Stimulated activated CD8-positive, alpha-beta memory T cell treated with anti-CD3 and anti-CD28 coated beads, Interleukin-7, amount 100 ng/mL, for 4 hours (primary cell): ENCODE measurements at places on chromosomes 2 and 18.
A peak's percentile ranks its signal among the peaks of the same experiment; 100 is the strongest.

- no peak for DNase-seq
These were observed 121.0 kb upstream of the XPO1 start for GRCh38 chr2:61658841-61659780.

DNA sequence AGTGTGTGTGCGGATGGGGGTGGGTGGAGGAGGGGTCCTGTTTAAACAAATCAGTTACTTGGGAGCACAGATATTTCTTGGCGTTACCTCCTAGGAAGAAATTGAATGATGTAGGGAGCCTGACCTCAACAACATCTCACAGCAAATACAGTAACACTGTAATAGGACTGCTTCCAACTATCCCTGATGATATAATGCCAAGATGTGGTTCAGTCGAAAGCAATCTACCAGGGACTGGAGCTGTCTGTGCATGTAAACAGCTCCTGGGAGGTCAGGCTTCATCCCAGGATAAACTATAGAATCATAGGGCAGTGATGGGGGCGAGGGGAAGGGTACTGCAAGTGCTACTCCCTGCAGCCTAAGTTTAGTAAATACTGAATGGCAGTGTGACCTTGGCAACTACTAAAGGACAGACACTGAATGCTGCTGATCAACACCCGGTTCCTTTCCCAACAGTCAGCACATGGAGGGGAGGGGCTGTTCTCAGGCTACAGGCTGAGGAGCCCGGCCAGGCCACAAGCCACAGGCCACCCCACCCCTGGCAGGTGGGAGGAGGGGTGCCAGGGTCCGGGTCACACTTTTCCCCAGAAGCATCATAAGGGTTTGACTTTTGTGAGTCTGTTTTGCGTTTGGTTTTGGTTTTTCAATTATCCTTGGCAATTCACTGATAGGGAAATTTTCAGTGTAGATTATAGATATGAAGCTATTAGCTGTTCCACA is 85.3 kb upstream of the ZNF397 start:
- peak; percentile 19 for DNase-seq

GRCh38 chr2:6510532-6510931 is 355.2 kb downstream of the CMPK2 start:
- DNase-seq = no peak

- no peak for DNase-seq
These were observed 78.4 kb downstream of the ARHGEF4 start for GRCh38 chr2:130915149-130915548.

DNA sequence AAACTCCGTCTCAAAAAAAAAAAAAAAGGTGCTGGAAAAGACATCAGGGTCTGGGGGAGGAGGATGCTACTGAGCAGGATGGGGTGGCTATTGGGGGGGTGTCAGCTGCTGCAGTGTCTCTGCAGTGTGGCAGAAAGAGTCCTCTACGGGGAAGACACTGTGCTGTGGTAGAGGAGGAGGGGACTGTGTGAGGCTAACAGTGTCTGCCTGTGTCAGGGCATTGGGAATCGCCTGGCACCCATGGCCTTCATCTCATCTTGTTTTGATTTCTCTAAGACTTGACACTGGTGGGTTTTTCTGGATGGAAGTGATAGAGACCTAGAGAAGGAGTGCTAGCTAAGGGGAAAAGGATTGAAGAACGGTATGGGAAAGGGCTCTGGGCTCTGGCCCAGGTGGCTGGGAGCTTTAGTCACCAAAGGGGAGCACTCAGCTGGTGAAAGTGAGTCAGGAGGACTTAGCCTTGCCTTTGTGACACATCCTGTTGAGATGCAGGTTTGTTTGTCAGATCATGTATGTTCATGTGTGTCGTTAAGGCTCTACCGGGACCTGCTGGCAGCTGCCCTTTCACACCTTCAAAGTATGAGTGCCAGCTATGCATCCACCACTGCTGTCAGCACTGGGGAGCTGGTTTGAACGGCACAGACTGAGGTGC is 58.0 kb downstream of the FARP2 start:
- DNase-seq = no peak

GRCh38 chr2:120606931-120607330 is 128.7 kb upstream of the GLI2 start:
- DNase-seq = no peak

GRCh38 chr2:60523963-60524362 is 29.5 kb downstream of the BCL11A start:
- DNase-seq = no peak

DNA sequence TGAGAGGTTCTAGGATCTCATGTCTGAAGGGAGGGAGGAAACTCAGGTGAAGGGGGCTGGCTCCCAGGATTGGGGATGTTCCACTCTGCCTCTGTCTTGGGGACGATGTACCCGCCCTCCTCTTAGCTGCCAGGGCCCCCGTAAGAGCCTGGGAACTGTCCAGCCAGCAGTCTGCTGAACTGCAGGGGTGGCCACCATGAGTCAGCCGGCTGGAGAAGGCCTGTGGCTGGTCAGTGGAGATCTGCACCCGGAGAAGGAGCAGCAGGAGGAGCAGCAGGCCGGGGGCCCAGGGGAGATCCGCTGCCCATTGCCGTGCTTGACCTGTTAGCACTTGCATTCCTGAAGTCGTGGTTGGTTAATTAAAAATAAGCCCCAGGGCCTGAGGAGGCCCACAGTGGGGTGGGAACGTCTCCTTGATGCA is 180.3 kb downstream of the TFCP2L1 start:
- DNase-seq = no peak

DNA sequence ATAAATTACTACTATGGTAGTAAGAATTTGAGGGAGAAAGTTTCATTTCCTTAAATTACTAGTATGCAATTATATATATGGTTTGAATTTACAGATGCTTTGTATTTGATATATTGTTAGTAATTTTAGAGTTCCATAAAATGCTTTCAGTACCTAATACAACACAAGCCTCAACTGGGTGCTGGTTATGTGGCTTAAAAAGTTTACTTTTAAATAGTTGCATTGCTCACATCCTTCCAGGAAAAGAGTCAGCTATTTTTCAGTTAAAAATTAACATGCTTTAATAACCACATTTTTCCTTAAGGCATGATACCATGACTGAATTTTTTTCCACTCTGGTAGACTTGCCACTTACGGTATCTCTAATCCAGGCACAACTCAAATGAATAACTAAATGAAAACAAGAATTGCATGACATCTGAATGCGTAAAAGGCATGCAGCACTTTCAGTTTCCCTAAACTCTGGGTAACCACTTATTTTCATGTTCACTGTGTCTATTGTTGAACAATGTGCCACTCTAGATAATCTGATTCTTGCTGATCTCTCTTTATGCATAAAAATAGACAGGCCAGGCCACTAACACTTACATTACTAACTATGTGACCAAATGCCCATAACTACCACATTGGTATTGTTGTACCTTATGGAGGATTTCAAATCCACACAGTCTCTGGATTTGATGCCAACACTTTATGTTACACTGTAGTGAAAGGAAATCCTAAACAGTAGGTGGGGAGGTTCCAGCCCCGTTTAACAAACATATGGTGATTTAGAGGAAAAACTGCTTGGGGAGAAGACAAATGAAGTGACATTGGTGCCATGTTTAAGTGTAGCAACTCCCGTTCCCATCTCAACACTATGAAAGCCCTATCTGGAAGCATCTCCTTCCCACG is 35.5 kb upstream of the SLC35F5 start:
- DNase-seq = no peak

GRCh38 chr2:127479219-127479825 is 47.0 kb downstream of the IWS1 start:
- DNase-seq = no peak

DNA sequence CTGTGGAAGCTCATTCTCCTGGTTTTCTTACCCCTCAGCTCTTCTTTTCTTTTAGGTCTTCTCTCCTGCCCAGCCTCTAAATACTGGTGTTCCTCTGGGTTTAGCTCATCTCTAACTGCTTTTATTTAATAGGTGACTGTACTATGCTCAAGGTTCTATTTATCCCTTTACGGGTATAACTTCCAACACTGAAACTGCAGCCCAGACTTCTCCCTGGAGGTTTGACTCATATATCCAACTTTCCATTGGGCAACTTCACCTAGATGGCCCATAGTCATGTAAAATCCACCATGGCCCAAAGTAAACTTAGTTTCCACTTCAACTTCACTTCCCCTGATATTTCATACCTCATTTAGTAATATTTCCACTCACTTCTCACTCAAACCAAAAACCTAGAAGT is 273.1 kb downstream of the PLCL1 start:
- no peak for DNase-seq

DNA sequence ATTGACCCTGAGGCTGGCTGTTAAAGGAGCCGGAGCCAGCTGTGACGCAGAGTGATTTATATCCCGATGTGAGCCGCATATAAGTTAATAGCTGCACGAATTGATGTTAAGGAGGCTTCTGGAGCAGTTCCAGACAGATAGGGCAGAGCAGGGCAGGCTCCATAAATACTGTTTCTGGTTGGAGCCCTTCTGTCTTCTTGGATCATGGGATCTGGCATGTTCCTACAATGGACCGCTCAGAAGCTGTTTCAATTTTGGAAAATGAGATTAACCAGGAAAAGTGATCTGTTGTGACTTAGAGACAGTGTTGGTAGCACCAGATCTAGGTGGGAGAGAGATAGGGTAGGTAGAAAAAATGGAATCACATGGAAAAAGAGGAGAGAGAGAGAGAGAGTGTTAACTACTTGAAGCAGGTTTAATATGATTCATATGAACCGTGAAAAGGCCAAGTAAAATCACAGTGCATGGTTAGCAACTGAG is 4.8 kb upstream of the IGFBP5 start:
- no peak for DNase-seq

DNA sequence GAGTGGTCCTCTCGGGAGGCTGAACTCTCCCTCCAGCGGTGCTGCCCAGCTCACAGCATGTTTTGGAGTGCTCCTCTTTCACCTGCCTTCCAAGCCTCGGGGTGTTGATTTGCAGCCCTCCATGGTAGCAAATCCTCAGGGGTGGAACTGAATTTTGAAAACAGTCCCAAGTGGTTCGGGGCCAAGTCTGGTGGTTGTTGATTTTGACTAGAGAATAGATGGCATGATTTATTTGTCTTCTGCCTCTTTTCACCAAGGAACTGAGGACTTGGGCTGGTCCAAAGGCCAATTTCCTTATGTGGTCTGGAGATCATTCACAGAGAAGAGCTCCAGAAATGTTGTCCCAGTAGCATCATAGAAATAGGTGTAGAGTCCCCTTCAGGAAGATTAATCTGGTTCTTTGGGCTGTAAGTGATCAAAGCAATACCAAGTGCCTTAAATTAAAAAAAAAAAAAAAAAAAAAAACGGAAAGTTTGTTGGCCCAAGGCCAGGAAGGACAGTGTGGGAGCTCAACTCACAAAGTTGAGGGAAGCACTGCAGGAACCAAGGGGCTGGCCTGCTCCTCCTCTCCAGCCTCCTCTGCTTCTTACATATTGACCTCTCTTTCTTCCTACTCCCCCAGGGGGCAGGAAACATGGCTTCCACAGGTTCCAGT is 2.5 kb upstream of the DES start:
- DNase-seq = no peak

- DNase-seq = no peak
These were observed 31.3 kb upstream of the CREG2 start for GRCh38 chr2:101418460-101419095.

GRCh38 chr2:101790857-101791256 is 93.3 kb downstream of the MAP4K4 start:
- no peak for DNase-seq

DNA sequence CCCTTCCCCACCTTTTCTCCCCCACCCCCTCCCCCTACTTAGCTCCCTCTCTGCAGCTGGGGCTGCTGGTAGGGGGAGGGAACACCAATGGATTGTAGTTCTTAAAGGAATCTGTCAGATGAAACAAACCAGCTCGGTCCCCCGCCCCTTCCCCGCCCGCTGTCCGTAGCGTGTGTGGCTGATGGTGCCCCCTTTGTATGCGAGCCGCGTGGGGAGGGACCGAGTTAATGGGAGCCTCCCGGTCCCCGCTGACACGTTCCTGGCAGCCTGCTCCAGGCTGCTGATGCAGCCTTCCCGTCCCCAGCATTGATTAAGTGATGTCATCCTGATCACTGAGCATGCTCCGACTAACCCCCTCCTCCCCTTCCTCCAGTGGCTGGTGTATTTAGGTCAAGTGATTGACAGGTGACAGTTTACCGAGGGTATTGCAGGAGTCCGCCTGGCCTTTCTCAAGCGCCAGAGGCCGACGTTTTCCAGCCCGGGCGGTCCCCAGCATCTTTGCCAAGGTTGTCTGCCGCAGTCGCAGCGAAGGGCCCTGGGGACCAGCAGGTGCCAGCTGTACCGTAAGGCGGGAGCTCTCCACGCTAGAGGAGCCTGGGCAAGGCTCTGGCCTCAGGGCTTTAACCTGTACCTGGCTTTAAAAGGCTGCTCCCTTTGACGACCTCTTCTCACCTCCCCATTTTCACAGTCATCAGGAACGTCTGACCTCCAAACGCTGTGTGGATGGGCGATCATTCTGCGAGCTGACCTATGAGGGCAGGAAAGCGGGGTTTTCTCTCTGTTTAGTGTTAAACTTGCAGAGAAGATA is 1.8 kb downstream of the KIF5C start:
- peak; percentile 28 for DNase-seq

DNA sequence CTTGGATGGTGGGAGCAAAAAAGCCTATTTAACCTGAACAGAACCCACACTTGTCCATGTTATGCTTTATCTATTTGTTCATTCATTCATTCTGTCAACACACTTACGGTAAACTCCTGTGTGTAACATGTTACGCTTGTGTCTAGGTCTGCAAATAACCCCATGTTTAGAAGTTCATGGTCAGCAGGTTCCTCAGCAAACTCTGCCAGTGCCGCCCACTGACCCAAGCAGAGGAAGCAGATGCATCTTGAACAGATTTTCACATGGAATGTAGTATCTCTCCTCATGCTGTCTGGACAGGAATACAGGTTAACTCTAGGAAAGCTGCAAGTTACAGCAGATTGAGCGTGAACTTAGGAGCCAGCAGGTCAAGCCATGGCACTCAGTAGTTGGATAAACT is 213.7 kb upstream of the COPS8 start:
- no peak for DNase-seq
